ENCODE measurements at places on chromosomes 7 and 10.

DNA sequence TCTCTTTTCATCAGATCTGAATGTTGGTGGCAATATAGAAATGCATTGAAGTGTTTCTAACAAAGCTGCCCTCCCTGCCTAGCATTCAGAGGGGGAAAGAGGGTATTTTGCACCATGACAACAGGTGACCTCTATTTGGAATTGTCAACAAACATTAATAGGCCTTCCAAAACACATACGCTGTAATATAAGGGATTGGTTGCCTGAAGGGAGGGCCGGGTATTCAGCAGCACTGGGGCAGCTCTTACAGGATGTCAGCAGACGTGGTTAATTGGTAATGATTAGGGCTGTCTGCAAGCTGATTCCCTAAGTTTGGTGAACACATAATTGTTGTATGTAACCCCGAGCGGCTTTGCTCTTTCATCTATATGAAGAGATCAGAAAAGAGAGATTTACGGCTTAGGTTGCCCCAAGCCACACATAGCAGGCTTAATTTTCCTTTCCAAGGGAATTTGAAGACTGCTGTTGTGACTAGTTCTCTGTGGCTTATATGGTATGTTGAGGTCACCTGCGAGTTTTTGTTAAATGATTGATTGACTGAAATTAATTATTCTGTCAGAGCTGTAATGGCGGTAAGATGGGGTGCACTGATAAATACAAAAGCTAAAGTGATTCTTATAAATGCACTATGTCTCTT is 759.3 kb downstream of the LRMDA start:
- no peak for DNase-seq

- DNase-seq: no peak
Observed at GRCh38 chr10:70379581-70380176, 2.7 kb downstream of the LRRC20 start.

DNA sequence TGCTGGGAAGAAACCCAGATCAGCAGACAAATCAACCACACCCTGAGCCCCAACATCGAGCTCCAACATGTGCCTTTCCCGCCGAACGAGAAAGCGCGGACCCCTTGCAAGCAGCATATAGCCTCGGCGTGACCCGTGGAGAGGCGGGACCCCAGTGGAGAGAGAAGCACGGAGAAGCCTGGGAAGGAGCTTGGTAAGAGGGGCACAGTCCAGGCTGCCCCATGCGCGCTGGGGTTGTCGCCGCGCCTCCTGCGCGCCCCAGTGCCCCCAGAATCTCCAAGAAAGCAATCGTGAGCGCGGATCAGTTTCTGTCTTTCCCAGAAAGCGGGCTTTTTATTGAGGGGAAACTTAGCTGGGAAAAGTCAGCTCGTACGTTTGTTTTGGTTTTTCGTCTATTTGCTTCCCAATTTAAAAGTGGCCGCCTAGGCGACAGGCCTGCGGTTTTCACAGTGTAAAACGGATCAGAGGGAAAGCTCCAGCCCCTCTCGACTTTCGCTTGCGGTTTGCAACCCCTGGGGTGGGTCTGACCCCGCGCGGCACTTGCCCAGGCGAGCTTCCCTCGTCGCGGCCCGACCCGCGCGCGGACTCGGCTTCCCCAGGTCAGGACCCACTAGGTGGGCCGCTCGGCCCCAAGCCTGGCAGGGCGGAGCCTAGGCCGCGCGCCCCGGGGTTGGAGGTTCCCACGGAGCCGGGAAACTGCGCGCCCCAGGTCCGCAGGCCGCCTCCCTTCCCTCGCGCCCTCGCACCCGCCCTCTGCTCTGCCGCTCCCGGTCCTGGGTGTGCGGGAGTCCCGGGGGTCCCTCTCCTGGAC is 31.1 kb downstream of the SKIDA1 start:
- DNase-seq: no peak

DNA sequence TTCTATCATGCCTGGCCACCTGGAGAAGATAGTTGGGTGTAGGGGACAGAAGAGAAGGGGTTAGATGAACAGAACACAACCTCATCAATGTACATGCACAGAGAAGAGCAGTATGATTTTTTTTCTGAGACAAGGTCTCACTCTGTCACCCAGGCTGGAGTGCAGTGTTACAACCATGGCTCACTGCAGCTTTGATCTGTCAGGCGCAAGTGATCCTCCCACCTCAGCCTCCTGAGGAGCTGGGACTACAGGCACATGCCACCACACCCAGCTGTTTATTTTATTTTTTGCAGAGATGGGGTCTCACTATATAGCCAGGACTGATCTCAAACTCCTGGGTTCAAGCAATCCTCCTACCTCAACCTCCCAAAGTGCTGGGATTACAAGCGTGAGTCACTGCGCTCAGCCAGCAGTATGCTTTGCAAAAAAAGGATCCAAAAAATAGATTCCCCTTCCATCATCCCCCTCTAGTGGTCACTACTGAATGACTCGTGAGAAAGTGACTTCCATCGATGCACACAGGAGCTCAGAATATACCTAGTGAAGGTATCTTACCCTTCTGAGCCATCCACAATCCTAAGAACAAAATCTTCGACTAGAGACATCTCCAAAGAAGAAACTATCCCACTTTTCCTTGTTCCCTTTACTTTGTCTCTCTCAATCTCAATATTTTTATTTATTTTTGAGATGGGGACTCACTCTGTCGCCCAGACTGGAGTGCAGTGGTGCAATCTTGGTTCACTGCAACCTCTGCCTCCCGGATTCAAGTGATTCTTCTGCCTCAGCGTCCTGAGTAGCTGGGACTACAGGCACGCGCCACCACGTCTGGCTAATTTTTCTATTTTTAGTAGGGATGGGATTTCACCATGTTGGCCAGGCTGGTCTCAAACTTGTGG is 21.0 kb downstream of the ZCWPW1 start:
- no peak for DNase-seq

GRCh38 chr7:132257253-132257652 is 319.0 kb downstream of the PLXNA4 start:
- no peak for DNase-seq

- DNase-seq: no peak
Observed at GRCh38 chr10:132624847-132625471, 87.4 kb downstream of the INPP5A start.

DNA sequence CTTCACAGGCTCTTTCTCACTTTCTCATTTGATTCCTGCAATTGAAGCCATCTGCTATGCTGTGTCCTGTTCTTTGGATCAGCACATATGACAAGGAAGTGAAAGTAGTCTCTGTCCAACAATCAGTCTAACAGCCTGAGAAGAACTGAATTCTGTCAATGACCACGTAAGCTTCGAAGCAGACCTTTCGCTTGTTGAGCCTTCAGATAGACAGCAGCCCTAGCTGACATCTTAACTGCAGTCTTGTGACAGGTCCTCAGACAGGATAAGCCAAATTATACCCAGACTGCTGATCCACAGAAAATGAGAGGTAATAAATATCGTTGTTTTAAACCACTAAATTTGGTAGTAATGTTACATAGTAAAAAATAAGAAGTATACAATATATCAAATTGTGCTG is 691.0 kb upstream of the LRRTM3 start:
- DNase-seq: no peak

- no peak for DNase-seq
Observed at GRCh38 chr10:97505152-97505551, 6.4 kb downstream of the UBTD1 start.

DNA sequence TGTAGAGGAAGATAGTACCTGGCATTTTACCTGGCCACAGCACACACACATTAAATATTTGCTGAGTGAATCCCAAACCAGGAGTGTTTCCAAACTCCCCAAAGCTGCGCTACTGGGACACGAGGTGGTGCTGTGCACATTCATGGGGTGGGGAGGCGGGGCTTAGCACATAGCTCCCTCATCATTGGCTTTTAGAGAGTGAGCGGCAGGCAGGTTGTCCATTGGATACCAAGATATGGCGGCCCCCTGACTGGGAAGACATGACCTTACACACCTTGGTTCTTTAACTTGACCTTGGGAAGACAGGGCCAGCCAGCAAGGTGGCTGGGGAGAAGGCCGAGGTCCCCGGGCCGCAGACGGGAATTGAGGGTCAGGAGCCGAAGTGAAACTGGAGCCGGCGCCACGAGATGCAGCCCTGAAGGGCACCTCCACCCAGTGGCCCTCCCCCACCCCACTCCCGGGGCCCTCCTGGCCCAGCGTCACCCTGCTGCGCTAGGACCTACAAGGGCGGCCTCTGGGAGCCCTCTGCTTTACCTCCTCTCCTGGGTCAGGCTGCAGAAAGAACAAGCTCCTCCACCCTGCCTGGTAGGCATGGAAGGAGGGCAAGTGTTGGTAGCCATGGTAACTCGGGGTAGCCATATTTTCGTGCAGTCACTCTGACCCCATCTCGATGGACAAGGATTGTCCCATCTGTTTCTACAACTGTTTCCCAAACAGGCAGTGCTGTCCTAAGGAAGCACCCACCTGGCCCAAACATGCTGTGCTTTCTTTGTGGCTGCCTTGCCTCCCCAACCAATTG is 24.0 kb downstream of the TMEM176A start:
- no peak for DNase-seq

DNA sequence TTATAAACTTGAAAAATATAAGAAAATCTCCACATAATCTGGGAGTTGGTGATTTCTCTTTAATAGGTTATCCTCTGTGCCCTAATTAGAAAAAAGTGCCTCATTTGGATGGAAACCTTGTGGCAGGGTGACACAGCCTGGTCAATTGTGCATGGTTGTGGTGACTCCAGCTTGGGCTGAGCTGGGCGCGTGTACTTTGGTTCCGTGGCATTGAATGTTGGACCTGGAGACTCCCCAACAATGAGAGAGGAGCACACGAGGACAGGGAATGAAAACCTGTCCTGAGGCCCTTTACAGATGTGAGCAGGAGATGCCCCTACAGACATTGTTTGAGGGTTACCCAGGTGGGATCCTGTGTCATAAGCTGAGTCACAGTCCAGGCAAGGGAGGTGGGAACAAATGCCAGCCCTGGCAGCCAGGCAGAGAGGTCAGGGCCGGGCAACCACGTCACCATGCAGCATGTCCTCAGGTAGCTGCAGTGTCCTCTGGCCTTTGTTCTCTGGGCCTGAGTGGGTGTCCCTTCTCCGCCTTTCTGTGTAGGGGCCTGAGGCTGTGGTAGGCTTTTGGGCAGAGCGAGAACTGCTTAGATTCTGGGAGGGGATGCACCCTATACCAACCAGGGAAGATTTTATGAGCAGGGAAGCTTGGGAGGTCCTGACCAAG is 147.4 kb upstream of the TBX20 start:
- DNase-seq: no peak

DNA sequence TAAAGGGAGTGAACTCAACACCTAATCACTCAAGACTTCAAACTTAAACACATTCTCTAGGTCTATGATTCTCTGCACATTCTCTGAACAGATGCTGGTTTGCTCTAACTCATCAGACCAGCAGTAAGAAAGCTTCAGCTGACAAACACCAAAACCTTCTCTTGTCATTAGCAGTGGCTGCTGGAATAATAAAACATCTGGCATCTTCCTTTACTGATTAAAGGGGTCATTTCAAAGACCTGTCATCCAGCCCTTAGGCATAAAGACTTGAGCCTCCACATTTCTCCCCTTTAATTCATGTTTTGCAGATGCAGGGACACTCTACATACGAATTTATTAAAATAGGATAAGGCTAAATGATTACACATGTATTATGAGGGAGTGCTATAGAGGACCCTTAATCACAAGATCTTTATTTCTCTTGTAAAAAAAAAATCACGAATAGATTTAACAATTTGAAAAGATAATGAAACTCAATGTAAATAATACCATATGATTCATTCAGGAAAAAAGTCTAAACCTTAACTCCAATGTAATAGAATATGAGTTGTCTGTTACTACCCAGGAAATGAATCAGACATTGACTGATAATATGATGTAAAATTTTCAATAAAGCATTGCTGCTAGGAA is 152.4 kb upstream of the GNAI1 start:
- DNase-seq: no peak

DNA sequence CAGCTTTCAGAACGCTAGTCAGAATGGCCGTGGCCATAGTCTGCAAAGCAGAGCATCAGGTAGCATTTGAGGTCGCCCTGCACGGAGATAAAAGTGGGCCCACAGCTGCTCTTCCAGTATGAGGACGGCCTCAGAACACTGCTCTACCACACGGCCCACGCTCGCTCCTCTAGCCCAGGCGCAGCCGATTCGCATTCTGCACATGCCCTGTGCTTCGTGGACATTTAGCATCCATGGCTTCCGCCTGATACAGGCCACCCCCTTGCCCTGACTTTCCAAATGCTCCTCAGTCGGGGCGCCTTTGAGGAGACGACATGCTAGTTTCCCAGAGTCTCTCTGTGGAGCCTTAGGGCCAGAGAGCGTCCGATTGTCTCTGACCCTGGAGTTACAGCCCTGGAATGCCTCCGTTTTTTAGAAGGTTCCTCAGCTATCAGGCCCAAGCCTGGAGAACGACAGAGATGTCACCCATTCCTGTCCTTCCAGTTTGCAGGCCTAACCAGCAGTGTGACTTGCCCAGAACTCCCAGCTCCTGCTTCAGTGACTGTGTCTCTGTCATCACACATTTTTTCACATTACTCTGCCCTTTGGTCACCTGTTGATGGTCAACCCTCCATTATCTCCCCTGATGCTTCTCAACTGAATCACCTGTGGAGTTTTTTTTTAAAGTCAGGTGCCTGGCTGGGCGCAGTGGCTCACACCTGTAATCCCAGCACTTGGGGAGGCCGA is 14.3 kb downstream of the STRA8 start:
- no peak for DNase-seq

- DNase-seq: no peak
Observed at GRCh38 chr7:27901028-27901760, 161.2 kb downstream of the TAX1BP1 start.

DNA sequence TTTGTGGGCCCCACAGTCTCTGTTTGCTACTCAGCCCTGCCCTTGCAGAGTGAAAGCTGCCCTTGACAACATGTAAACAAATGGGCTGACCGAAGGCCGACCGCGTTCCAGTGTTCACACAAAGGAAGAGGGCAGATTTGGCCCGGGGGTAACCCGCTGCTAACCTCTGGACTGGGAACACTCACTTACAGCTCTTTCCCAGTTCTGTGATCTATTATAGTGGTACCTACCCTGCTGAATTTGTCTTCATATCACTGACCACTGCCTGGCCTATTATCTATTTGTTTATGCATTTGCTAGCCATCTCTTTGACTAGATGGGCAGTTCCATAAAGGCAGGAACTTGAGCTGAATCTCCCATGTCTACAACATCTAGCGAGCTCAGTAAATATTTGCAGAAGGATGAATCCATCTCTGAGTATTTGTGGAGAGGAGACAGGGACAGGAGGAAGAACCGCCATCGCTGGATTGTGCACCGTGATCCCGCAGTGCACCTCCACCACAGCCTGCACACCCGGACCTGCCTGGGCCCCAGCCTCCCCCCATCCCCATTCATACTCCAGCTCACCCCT is 15.2 kb downstream of the SLC29A3 start:
- no peak for DNase-seq

DNA sequence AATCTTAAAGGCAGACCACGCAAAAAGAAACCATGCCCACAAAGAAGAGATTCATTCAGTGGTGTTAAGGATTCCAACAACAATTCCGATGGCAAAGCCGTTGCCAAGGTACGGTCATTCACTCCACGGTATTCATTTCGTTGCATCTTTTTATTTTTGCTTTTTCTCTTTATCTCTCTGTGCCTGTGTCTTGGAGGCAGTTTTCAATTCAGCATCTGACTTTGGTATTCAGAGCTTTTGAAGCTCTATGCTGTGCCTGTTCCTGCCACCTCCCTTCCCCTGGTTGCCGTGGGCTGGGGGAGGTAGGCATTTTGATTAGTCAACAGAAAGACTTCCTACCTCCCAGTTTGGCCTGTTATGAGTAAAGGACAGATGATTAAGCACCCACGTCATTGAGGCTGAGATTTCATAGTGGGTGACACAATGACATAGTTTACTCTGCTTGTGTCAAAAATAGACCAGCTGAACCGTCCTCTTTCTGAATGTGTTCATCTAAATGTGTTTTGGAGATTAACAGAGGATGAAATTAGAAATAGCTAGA is 149.5 kb downstream of the ARID5B start:
- peak; percentile 46 for DNase-seq
